ENCODE measurements at places on chromosomes 1 and 21.
A peak's percentile ranks its signal among the peaks of the same experiment; 100 is the strongest.

DNA sequence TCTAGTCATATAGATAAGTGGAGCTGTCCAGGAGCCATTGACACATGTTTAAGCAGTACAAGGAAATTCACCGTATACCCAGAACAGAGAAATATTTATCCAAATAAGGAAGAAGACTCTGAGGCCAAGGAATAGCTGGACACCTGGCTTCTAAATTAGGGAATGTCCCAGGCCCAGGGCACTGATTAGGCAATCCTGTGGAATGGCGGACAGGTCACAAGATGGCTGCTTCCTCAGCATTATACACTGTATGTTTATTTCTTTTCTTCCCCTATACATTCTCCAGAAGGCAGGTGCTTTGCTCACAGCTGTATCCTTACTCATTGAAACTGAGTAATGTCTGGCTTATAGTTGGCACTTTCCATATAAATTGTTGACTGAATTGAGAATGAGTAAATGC, 59.4 kb downstream of the ST6GALNAC3 start:
- no peak for DNase-seq
- no peaks in the 10 kb centered on the region for H3K27me3 ChIP-seq
- H3K4me3 ChIP-seq, result no peak overlapping the region
- H3K36me3 ChIP-seq, result no peaks in the 10 kb centered on the region
- H3K27ac ChIP-seq, result no peak overlapping the region

GRCh38 chr1:185058876-185059275, 13.5 kb downstream of the RNF2 start:
- H3K4me3 ChIP-seq, result no peak overlapping the region
- peaks cover 16% of the 10 kb centered on the region for H3K4me1 ChIP-seq
- no peaks in the 10 kb centered on the region for H3K27me3 ChIP-seq
- no peak for DNase-seq

GRCh38 chr1:176853503-176853902, 311.0 kb downstream of the ASTN1 start:
- no peaks in the 10 kb centered on the region for H3K36me3 ChIP-seq
- H3K4me1 ChIP-seq, result no peaks in the 10 kb centered on the region
- DNase-seq, result no peak
- no peaks in the 10 kb centered on the region for H3K27me3 ChIP-seq

GRCh38 chr1:165787741-165788140, 19.1 kb upstream of the TMCO1 start:
- H3K4me1 ChIP-seq, result no peaks in the 10 kb centered on the region
- no peak overlapping the region for H3K4me3 ChIP-seq
- H3K27me3 ChIP-seq, result no peaks in the 10 kb centered on the region
- H3K36me3 ChIP-seq, result no peaks in the 10 kb centered on the region
- no peak overlapping the region for H3K27ac ChIP-seq
- no peak for DNase-seq

GRCh38 chr1:3672231-3672970, 20.1 kb downstream of the TP73 start:
- H3K27me3 ChIP-seq, result no peaks in the 10 kb centered on the region
- no peak for DNase-seq
- H3K36me3 ChIP-seq, result no peaks in the 10 kb centered on the region
- H3K4me1 ChIP-seq, result peaks cover 6% of the 10 kb centered on the region
- no peak overlapping the region for H3K4me3 ChIP-seq

GRCh38 chr21:35113064-35113463, 64.0 kb upstream of the RUNX1 start:
- no peak overlapping the region for H3K27ac ChIP-seq
- H3K4me1 ChIP-seq, result no peaks in the 10 kb centered on the region
- H3K4me3 ChIP-seq, result no peak overlapping the region
- no peak for DNase-seq

GRCh38 chr21:35528116-35529042, 479.3 kb upstream of the RUNX1 start:
- H3K4me3 ChIP-seq, result peak overlapping the region; percentile 65
- no peaks in the 10 kb centered on the region for H3K27me3 ChIP-seq
- peak; percentile 36 for DNase-seq
- H3K27ac ChIP-seq, result peak overlapping the region; percentile 54
- H3K36me3 ChIP-seq, result no peaks in the 10 kb centered on the region

GRCh38 chr1:25080294-25081209, 150.5 kb upstream of the RUNX3 start:
- H3K4me3 ChIP-seq, result no peak overlapping the region
- H3K27ac ChIP-seq, result no peak overlapping the region
- no peaks in the 10 kb centered on the region for H3K36me3 ChIP-seq
- no peak for DNase-seq
- H3K4me1 ChIP-seq, result no peaks in the 10 kb centered on the region

DNA sequence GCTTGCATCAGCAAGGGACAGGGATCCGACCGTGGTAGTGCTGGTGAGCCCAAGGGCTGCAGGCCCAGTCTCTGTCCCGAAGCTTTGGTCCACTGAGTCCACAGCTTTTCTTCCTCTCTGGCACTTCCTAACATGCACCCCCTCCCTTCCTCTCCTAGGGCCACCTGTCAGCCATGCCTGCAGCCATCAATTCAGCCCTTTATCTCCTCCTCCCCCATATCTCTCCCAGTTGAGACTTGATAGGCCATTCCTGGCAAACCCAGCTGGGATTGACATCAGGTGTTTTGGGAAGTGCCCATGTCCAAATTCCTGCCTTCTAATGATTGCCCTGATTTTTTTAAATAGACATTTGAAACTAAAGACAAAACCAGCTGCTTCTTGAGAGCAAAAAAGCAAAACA, 25.6 kb downstream of the HLX start:
- H3K27ac ChIP-seq, result no peak overlapping the region
- no peak for DNase-seq
- no peak overlapping the region for H3K4me3 ChIP-seq
- H3K4me1 ChIP-seq, result no peaks in the 10 kb centered on the region
- H3K36me3 ChIP-seq, result no peaks in the 10 kb centered on the region

GRCh38 chr1:185156854-185157598, at the start of the genes SWT1 and TRMT1L:
Gene SWT1 (plus strand): TSS chr1:185157167. CDS start chr1:185160842, 3,675 bp downstream.
Gene TRMT1L (minus strand): TSS chr1:185156953. CDS start chr1:185156712, 241 bp downstream.
- H3K27me3 ChIP-seq, result no peaks in the 10 kb centered on the region
- H3K4me1 ChIP-seq, result peaks cover 30% of the 10 kb centered on the region
- H3K4me3 ChIP-seq, result peak within 1 kb of the TSS; percentile 88
- H3K36me3 ChIP-seq, result no peaks in the 10 kb centered on the region
- peak; percentile 98 for DNase-seq
- peak within 1 kb of the TSS; percentile 97 for H3K27ac ChIP-seq

- no peak overlapping the region for H3K27ac ChIP-seq
- no peaks in the 10 kb centered on the region for H3K36me3 ChIP-seq
- H3K4me3 ChIP-seq, result no peak overlapping the region
- no peak for DNase-seq
- H3K27me3 ChIP-seq, result no peaks in the 10 kb centered on the region
These were observed 67.2 kb upstream of the B3GALNT2 start for GRCh38 chr1:235571482-235571881.

DNA sequence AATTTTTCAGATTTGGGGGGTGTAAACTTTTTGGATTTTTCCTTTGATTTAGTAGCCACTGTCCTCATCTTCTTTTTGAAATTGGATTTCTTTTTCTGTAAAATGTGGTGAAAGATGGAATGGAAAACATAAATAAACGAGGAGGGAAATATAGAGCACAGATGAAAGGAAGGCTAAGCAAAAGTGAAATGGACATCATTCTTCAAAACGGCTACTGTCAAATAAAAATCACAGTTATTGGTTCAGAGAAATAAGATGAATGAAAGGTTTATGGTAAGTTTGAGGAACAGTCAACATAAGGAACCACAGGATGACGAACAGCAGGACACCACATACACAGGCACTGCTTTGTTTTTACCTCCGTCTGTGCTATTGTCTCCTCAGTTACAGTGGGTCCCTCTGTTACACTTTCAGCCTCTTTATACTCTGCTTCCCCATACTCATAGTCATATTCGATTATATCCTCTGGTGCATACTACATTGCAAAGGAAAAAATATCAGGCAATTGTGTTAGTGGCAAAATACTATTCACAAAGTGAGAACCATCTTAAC, 82.4 kb downstream of the COL11A1 start:
- H3K27me3 ChIP-seq, result no peaks in the 10 kb centered on the region
- no peak overlapping the region for H3K4me3 ChIP-seq
- H3K36me3 ChIP-seq, result no peaks in the 10 kb centered on the region
- no peak for DNase-seq
- no peaks in the 10 kb centered on the region for H3K4me1 ChIP-seq

GRCh38 chr21:42028766-42029425, 18.7 kb upstream of the ZBTB21 start:
- H3K4me1 ChIP-seq, result no peaks in the 10 kb centered on the region
- H3K4me3 ChIP-seq, result no peak overlapping the region
- no peaks in the 10 kb centered on the region for H3K27me3 ChIP-seq
- H3K36me3 ChIP-seq, result no peaks in the 10 kb centered on the region

DNA sequence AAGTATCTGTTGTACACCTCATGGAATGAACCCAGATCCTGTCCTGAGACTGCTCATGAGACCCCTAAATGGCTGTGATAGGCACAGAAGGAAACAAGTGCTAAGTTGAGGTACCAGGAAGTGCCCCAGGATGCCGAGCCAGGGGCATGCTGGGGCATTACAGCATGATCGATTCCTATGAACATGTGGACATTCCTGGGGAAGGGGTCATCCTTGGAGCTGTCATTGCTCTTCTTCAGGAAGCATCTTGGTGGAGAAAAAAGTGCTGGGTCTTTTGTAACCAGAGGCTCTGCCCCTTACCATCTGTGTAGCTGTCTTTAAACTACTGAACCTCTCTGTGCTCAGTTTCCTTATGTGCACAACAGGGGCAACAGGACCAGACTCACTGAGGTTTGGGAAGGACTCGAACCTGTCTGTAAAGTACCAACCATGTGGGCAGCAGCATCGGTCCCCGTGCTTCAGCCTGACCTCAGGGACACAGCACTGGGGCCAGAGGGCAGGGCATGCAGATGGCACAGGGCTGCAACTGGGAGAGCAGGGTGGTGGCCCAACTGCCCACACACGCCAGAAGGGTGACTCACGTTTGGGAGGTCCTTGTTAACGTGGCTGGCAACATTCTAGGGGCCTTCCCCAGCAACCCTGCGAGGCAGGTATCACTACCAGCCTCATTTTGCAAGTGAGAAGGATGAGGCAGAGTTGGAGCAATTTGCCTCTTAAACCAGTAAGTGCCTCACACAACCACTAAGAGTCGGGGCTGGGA, 142.3 kb upstream of the EDN2 start:
- H3K4me1 ChIP-seq, result peaks cover 16% of the 10 kb centered on the region
- no peak overlapping the region for H3K4me3 ChIP-seq
- no peak overlapping the region for H3K27ac ChIP-seq
- DNase-seq, result no peak

DNA sequence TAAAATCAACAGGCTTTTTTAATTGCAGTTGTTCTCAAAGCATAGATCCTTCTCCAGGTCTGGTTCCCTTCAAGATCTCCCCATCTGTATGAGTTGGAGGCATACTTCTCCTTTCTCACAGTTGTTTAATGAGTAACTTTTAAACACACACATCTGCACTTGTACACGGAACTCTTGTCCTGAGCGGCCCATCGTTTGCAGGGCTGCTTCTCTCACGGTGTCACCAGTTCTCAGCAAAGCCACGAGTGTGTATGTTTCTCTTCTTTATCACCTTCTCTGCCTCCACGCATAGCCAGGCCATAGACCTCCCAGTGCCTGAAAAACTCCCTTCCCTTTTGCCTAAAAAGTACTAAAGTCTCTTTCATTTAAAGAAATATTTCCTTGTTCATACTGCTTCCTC, 68.7 kb upstream of the ROR1 start:
- DNase-seq, result no peak
- H3K4me1 ChIP-seq, result no peaks in the 10 kb centered on the region
- H3K36me3 ChIP-seq, result no peaks in the 10 kb centered on the region
- H3K4me3 ChIP-seq, result no peak overlapping the region

GRCh38 chr1:61642475-61643232, 82.3 kb downstream of the TM2D1 start:
- no peaks in the 10 kb centered on the region for H3K36me3 ChIP-seq
- H3K27me3 ChIP-seq, result no peaks in the 10 kb centered on the region
- H3K27ac ChIP-seq, result no peak overlapping the region
- DNase-seq, result no peak
- H3K4me3 ChIP-seq, result no peak overlapping the region
- peaks cover 4% of the 10 kb centered on the region for H3K4me1 ChIP-seq

- DNase-seq, result no peak
- H3K36me3 ChIP-seq, result peaks cover 24% of the 10 kb centered on the region
- H3K4me3 ChIP-seq, result peak overlapping the region; percentile 99
- H3K4me1 ChIP-seq, result peaks cover 70% of the 10 kb centered on the region
- H3K27me3 ChIP-seq, result no peaks in the 10 kb centered on the region
These were observed 612 bp upstream of the CD52 start for GRCh38 chr1:26317146-26317545.

- H3K4me1 ChIP-seq, result no peaks in the 10 kb centered on the region
- H3K27ac ChIP-seq, result no peak overlapping the region
- no peaks in the 10 kb centered on the region for H3K27me3 ChIP-seq
- no peak for DNase-seq
- H3K36me3 ChIP-seq, result no peaks in the 10 kb centered on the region
These were observed 399.4 kb downstream of the PTPRU start for GRCh38 chr1:29635501-29636263.

- H3K36me3 ChIP-seq, result no peaks in the 10 kb centered on the region
- H3K27ac ChIP-seq, result no peak overlapping the region
- H3K27me3 ChIP-seq, result no peaks in the 10 kb centered on the region
- H3K4me3 ChIP-seq, result no peak overlapping the region
These were observed 68.6 kb downstream of the NTMT2 start for GRCh38 chr1:170214117-170215032.

DNA sequence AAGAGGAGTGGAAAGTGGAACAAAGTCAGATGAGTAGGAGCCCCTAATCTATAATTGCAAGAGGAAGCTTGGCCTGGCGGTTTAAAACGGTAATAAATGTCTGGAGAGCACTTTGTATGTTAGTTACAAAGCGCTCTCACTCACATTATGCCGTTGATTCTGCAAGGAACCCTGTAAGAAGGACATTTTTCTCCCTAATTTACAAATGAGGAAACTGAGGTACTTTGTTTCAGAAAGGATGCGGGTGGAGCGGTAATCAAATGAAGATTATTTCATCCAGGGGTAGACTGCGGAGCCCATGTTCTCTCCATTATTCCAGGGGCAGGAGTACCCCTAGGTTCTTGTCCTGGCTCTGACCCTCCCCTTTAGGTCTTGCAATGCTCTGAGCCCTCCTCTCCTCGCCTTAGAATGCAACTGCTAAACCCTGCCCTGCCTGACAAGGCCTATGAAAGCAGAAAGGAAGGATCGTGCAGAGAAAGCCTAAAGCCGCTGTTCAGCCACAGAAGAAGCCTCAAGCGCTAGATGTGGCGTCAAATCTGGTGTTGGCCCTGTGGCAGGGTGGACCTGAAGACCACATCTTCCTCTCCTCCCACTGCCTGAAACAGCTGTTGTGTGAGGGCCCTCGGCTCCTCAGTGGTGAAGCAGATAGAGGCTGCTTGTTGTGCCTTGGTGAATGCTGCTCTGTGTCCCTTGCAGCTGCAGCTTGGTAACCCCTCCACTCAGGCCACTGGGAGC, 588 bp upstream of the PACC1 start:
- H3K36me3 ChIP-seq, result peaks cover 6% of the 10 kb centered on the region
- DNase-seq, result no peak
- H3K27ac ChIP-seq, result peak overlapping the region; percentile 71
- H3K4me3 ChIP-seq, result peak overlapping the region; percentile 92
- peaks cover 19% of the 10 kb centered on the region for H3K4me1 ChIP-seq

DNA sequence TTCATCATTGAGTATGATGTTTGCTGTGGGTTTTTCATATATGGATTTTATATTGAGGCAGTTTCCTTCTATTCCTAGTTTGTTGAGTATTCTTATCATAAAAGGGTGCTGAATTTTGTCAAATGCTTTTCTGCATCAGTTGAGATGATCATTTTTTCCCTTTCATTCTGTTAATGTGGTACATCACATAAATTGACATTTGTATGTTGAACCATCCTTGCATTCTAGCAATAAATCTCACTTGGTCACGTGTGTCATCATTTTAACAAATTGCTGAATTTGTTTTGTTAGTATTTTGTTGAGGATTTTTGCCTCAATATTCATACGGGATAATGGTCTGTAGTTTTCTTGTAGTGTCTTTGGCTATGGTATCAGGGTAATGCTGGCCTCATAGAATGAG, 19.9 kb downstream of the TTC34 start:
- no peak overlapping the region for H3K4me3 ChIP-seq
- no peaks in the 10 kb centered on the region for H3K36me3 ChIP-seq
- no peak for DNase-seq
- H3K27ac ChIP-seq, result no peak overlapping the region
- H3K27me3 ChIP-seq, result no peaks in the 10 kb centered on the region
